ENCODE measurements at places on chromosomes 7 and 10. TPM values are rescaled to one million over a fixed set of nuclear protein-coding genes. Genes with fewer than 3 reads are reported as not detected.

The ANLN gene
- 14.5 TPM for total RNA-seq

The CRYGN gene
- not detected for total RNA-seq

The NPY4R2 gene
- 0.12 TPM for total RNA-seq

The ZNRF2 gene
- total RNA-seq = 2.8 TPM

The STAG3 gene
- total RNA-seq = 1.4 TPM

The EBF3 gene
- total RNA-seq = 8.8 TPM

The FAM237B gene
- total RNA-seq = not detected

The IL6 gene
- 32.2 TPM for total RNA-seq

The OR9A2 gene
- 0.12 TPM for total RNA-seq

The CCDC3 gene
- 0.47 TPM for total RNA-seq

The LRIT1 gene
- not detected for total RNA-seq

The LEP gene
- 0.94 TPM for total RNA-seq

The GNGT1 gene
- not detected for total RNA-seq

The WAC gene
- total RNA-seq = 32.8 TPM

The MRC1 gene
- total RNA-seq = not detected

The GIMAP5 gene
- total RNA-seq = 0.08 TPM

The MKX gene
- total RNA-seq = 0.08 TPM

The MYOF gene
- total RNA-seq = 191 TPM

The ASB10 gene
- not detected for total RNA-seq

The XRCC2 gene
- total RNA-seq = 0.75 TPM

The LAMB4 gene
- total RNA-seq = 0.12 TPM

The SCIN gene
- total RNA-seq = 0.23 TPM

The FAM131B gene
- total RNA-seq = 0.98 TPM

The PHYHIPL gene
- total RNA-seq = not detected

The TMED4 gene
- total RNA-seq = 98.8 TPM

The SPDYE2 gene
- 0.12 TPM for total RNA-seq

The ZC3HAV1L gene
- total RNA-seq = 4.6 TPM

The TET1 gene
- 1.4 TPM for total RNA-seq

The GDF10 gene
- 1.1 TPM for total RNA-seq

The ZDHHC4 gene
- 51.8 TPM for total RNA-seq

The TOMM7 gene
- total RNA-seq = 456 TPM

The TMEM236 gene
- not detected for total RNA-seq

The SUPV3L1 gene
- 25.3 TPM for total RNA-seq

The LIPM gene
- not detected for total RNA-seq

The UNC5B gene
- 39.1 TPM for total RNA-seq

The ACSL5 gene
- total RNA-seq = 0.30 TPM

The HOXA13 gene
- not detected for total RNA-seq

The OR2A7 gene
- total RNA-seq = 0.23 TPM

The PON3 gene
- total RNA-seq = not detected

The INTS1 gene
- total RNA-seq = 31.7 TPM

The MOGAT3 gene
- total RNA-seq = not detected

The CC2D2B gene
- total RNA-seq = under 0.01 TPM

The IDI2 gene
- total RNA-seq = not detected

The NXPH1 gene
- not detected for total RNA-seq

The PILRA gene
- 0.82 TPM for total RNA-seq

The CCDC7 gene
- total RNA-seq = 8.7 TPM

The DDC gene
- total RNA-seq = not detected

The UPF2 gene
- total RNA-seq = 7.3 TPM

The TMEM213 gene
- total RNA-seq = not detected

Data from smooth muscle cell of the coronary artery (primary cell).